ENCODE measurements at places on chromosomes 16 and 17.

- DNase-seq, result no peak
Observed at GRCh38 chr16:19515757-19516156, 6.1 kb downstream of the GDE1 start.

- no peak for DNase-seq
Observed at GRCh38 chr16:78749745-78750268, 650.4 kb downstream of the WWOX start.

- no peak for DNase-seq
Observed at GRCh38 chr16:58507195-58507962, 7.4 kb downstream of the NDRG4 start.

GRCh38 chr16:78045865-78046581 is 23.7 kb downstream of the CLEC3A start:
- peak; percentile 48 for DNase-seq

GRCh38 chr16:9311303-9311954 is 220.0 kb downstream of the HAPSTR1 start:
- no peak for DNase-seq
